ENCODE measurements at places on chromosomes 6 and 20.

DNA sequence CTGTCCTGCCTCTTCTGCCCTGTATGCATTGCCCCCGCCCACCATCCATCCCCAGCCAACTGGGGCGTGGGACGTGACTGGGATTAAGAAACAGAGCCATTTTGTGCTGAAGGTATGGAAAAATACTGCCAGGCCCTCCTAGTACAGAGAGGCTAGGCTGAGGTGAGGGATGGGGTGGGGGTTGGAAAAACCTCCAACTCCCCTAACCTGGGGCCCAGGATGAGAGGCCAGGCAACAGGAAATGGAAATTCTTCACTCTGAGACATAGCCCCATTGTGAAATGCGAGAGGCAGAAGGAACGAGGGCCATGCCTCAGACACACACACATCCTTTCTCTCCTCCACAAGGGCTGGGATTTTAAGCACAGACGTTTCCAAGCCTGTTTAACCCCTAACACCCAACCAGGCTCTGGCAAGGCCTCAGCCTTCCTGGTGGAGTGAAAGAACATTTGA lies 19.9 kb downstream of the KCNK5 start:
- no peak for DNase-seq

GRCh38 chr6:126051791-126052190 lies 65.5 kb downstream of the TRMT11 start:
- DNase-seq = no peak

GRCh38 chr6:154981079-154981870 lies 13.8 kb upstream of the TIAM2 start:
- no peak for DNase-seq

GRCh38 chr6:141677598-141678211 lies 455.0 kb upstream of the GJE1 start:
- DNase-seq = no peak

DNA sequence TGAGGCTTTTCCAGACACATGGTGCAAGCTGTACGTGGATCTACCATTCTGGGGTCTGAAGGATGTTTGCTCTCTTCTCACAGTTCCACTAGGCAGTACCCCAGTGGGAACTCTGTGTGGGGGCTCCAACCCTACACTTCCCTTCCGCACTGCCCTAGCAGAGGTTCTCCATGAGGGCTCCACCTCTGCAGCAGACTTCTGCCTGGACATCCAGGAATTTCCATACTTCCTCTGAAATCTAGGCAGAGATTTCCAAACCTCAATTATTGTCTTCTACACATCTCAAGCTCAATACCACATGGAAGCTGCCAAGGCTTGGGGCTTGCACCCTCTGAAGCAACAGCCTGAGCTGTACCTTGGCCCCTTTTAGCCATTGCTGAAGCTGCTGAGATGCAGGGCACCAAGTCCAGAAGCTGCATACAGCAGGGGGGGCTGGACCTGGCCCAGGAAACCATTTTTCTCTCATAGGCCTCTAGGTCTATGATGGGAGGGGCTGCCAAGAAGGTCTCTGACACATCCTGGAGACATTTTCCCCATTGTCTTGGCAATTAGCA lies 11.6 kb downstream of the PDSS2 start:
- no peak for DNase-seq
